Esophagus squamous epithelium (tissue), 5 donors: ENCODE measurements at places on chromosomes 1 and 21.

- DNase-seq: no peak
Observed at GRCh38 chr1:145707183-145707867, at the start of gene PDZK1. Gene PDZK1, minus strand, starts transcription at chr1:145707368. Its CDS starts 19,347 bp downstream, at chr1:145688021.

GRCh38 chr1:200036619-200037270 is 9.2 kb downstream of the NR5A2 start:
- DNase-seq: no peak

DNA sequence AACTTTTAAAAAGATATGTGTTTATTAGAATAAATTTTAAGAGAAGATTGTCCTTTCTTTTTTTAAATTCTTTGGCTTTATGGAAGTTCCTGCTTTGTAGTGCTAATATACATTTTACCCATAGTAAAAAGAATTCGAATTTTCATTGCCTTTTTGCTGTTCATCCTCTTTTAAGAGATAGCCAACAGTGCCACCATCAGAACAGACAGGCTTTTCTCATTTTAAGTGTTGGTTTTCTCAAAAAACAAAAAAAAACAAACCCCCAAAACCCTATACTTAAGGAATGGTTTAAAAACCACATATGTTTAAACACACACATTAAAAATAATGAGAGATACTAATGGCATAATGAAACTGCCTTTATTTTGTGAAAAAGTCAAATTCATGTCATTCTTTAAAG is 118.8 kb downstream of the NEK7 start:
- no peak for DNase-seq

GRCh38 chr1:178011465-178011828 is 41.6 kb upstream of the SEC16B start:
- no peak for DNase-seq

DNA sequence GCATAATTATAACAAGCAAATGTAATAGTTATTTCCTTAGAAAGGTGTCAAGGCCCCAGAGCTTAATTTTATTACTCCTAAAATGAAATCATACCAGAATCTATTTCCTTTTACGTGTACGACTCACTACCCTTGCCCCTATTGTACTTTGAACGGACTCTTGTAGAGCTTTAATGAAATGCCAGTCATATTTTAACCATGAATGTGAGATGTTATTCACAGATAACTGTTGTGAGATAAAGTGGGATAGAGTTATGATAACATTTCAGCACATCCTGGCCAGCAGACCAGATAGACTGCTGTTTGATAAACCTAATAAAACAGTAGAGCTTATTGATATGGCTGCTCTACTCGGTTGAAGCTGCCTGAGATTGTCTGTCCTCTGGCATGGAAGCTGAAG is 500.8 kb upstream of the PBX1 start:
- no peak for DNase-seq

DNA sequence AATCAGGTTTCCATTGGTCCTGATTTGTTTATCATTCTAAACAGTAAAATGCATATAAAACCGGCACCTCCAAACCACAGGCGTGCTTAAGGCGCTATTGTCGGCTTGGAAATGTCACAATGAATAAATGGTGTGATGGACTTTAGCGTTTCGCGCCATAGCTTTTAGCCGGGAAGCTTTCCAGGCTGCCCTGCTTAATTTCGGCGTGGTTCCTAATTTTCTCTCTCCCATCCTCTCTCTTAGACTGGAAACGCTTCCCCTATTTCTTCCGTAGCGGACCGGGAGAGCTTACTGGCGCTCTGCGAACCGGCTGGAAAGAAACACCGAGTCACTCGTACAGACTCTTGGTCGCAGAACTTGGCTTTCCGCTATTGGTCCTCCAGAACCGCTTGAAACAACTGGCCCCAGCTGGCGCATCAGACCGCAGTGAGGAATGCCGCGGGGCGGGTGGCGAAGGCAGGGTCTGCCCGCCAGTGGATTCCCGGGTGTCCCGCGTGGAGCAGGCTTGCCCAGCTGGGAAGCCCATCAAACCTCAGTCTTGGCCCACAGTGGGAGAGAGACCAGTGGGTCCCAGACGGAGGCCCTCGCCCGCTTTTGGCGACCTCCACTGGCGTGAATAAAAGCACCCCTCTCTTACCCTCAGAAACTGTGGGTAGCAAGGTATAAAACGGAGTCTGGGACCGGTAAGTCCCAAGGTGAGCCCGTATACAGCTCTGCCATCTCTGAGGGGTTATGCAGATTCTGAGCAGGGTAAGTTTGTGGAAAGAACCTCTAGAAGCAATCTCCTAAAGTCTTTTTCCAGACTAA is 4.0 kb upstream of the LHX8 start:
- no peak for DNase-seq

DNA sequence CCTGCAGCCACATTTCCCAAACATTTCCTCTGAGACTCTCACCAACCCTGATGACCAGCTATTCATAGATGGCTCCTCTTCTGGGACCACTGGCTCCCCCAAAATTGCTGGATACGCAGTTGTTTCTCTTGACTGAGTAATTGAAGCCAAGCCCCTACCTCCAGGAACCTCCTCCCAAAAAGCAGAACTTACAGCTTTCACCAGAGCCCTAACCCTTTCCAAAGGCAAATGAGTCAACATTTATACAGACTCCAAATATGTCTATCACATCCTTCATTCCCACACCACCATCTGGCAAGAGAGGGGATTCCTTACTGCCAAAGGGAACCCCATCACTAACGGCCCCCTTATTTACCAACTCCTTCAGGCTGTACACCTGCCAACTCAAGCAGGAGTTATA is 20.3 kb upstream of the CA6 start:
- no peak for DNase-seq

GRCh38 chr1:19351873-19352272 is 39.7 kb downstream of the SLC66A1 start:
- DNase-seq: no peak

DNA sequence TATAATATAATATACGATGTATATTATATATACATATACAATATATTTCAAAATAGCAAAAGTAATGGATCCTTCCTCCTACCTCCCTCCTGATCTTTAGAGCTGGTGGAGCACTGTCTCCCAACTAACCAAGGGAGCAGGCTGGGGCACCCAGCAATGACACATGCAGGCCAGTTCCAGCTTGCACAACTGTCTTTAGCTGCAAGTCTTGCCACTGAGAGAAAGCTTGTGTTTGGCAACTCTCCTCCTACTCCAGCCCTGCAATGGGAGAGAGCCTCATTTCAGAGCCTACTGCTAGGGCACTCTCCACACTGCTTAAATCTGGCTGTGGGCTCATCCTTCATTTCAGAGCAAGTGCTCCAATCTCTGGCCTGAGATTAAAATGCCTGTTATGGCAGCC is 469.8 kb upstream of the OLFM3 start:
- no peak for DNase-seq

GRCh38 chr1:31575369-31576140 is 760 bp upstream of the TINAGL1 start:
- no peak for DNase-seq

GRCh38 chr1:165312591-165312990 is 43.9 kb downstream of the LMX1A start:
- no peak for DNase-seq

- no peak for DNase-seq
Observed at GRCh38 chr1:51295926-51296325, 34.4 kb downstream of the TTC39A start.

DNA sequence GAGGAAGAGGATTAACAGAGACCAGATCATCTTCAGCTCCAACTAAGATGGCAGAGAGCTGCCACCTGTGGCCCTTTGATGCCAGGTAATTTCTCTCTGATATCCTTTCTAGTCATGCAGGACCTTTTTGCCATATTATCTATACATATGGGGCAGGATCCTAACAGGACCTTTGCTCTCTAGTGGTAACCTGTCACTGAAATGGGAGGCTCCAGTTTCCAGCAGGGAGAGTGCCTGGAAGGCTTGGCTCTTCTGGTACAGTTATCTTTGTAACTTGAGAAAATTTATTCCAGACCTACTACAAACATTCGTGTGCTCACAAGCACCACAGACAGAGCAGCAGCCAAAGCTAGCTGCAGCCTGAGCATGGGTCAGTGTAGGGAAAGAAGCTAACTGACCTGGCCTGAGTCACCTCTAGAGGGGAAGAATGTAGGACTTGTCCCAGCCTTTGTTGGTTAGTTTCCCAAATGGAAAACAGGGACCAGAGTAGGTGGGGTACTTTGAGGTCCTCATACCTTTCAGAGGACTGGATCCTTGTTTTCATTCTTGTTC is 86.5 kb upstream of the MACF1 start:
- no peak for DNase-seq

- DNase-seq: no peak
Observed at GRCh38 chr21:42374457-42374856, 8.1 kb upstream of the TFF1 start.

DNA sequence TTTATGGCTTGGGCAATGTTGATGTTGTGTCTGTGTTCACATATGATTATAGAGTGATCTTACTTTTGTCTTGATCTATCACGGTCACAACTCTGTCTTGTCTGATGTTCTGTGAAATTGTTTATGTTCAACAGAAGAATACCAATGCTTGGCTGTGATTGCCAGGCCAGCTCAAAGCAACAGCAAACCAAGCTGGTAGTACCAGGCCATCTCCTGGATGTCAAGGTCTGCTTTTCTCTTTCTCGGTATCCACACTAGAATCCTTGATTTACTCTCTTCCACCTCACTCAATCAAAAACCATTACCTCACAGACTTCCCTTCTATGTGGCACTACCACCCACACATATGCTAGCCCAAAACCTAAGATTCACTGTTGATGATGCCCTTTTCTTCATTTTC is 1.3 kb upstream of the CDC7 start:
- no peak for DNase-seq

DNA sequence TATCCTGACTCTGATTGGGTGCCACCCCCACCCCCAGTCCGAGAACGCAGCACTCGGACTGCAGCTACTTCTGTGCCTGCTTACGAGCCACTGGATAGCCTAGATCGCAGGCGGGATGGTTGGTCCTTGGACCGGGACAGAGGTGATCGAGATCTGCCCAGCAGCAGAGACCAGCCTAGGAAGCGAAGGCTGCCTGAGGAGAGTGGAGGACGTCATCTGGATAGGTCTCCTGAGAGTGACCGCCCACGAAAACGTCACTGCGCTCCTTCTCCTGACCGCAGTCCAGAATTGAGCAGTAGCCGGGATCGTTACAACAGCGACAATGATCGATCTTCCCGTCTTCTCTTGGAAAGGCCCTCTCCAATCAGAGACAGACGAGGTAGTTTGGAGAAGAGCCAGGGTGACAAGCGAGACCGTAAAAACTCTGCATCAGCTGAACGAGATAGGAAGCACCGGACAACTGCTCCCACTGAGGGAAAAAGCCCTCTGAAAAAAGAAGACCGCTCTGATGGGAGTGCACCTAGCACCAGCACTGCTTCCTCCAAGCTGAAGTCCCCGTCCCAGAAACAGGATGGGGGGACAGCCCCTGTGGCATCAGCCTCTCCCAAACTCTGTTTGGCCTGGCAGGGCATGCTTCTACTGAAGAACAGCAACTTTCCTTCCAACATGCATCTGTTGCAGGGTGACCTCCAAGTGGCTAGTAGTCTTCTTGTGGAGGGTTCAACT is 2.1 kb downstream of the RBM15 start:
- no peak for DNase-seq

DNA sequence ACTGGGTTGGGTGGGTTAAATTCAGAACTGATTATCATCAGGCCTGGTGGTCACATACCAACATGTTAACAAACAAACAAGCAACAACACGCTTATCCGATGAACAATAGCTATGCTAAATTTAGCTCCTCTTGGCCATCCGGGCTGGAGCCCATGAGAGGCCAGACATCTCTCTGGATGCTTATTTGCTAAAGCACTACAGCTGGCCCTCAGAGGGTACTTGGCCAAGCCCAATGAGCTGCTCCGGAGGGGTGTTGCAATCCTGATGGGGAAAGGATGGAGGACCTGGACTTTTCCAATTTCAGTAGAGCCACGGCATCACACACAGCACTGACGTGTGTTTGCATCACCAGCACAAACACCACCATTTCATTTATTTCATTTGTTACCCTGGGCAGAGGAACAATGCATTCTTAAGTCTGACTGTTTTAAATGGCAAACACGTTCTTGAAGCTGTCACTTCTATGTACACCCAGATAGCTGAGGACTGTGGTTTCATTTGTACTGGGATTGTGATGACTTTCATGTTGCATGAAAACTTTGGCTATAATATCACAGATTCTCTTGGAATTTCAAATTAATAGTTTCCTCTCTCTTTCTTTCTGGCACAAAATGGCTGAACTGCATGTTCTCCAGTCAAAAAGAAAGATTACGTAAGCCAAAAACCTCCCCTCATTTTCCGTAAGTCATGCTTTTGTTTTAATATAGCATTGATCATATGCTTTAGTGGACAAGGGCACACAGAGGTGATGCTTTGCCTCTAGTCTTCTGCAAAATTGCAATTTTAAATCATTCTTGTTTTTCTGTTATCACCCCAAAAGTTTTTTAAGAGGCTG is 359.8 kb upstream of the KAZN start:
- no peak for DNase-seq

DNA sequence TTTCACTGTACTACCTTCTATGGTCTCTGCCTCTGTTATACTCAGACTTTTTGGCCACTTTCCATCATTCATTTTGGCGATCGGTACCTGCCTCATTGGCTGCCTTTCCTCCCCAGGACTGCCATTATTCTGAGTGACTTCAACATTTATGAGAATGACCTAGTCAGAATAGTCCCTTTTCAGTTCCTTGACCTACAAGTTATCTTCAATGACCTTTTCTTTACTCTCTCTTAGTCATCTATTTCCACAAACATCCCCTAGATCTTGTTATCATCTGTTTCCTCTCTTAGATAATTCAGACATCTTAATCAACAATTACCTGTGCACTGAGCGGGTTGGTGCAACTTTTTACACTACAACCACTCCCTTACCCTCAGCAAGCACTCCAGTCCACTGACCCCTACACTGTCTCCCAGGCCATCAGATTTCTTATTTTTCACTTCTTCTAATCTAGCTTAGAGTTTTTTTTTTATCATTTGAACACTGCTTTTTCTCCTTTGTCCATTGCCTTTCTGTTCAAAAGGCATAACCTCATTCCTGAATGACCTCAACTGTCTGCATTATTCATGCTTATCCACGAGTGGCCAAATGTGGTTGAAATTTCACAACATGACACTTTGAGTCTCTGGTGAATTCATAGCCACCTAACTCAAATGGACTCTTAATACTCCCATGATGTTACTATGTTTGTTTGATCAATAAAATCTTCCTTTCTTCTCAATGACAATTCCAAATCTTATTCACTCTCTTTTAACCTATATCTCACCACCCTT is 112.7 kb downstream of the HMCN1 start:
- no peak for DNase-seq

DNA sequence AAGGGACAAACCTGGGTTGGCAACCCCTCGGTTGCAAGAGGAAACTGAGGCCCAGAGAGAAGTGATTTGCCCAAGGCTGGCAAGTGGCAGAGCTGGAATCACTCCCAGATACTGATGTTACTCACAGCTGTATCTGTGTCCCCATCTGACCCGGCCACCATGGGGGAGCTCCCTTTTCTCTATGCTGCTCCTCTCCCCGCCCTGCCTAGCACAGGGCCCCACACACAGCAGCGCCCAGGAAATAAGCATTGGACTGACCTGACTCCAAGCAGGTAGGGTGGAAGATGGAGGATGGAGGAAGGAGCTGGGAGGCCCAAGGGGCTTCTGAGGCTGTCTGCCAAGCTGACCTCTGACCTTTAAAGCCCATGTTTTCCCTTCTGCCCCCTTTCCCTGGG is 3.0 kb upstream of the FBLIM1 start:
- no peak for DNase-seq

GRCh38 chr1:205344066-205344928 is 12.4 kb downstream of the KLHDC8A start:
- no peak for DNase-seq
